ENCODE measurements at places on chromosomes 6 and 20. TPM values are rescaled to one million over a fixed set of nuclear protein-coding genes. Genes with fewer than 3 reads are reported as not detected.

DNA sequence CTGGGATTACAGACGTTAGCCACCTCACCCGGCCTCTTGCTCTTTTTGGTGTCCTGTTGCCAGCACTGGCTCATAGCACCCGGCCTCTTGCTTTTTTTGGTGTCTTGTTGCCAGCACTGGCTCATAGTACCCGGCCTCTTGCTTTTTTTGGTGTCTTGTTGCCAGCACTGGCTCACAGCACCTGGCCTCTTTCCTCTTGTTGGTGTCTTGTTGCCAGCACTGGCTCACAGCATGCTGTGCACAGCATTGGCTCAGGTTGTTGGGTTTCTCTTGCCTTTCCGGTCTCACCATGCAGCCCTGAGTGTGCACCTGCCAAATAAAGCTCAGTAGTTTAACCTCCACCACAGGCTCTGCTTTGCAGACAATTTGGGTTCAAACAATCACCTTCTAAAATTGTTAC is 208.2 kb downstream of the THBS2 start:
- no peak for DNase-seq

- DNase-seq = no peak
Observed at GRCh38 chr6:129852257-129852858, 8.8 kb downstream of the TMEM244 start.

DNA sequence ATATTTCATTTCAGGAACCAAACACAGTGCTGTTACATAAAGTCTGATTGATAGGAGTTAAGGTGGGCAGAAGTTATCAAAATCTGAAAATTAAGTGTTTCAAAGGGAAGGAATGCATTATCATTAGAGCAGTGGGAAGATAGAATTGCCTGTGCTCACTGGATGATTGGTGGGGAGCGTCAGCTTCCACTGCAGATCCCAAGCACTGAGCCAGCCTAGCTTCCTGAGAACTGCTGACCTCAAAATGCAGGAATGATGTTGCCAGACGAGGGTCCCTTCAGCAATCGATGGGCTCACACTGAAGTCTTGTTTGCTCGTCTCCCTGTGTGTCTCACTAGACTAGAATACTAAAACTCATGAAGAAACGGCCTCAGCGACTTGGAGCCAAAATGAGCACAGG is 110.0 kb upstream of the PHACTR1 start:
- DNase-seq = no peak

Gene HLA-DQB1
- total RNA-seq = 21.5 TPM

GRCh38 chr6:90940812-90941481 is 354.1 kb upstream of the MAP3K7 start:
- DNase-seq = no peak
